Inflammatory macrophage (primary cell): ENCODE measurements at places on chromosomes 5 and 9.
A peak's percentile ranks its signal among the peaks of the same experiment; 100 is the strongest.

GRCh38 chr5:65268525-65268924, 213.2 kb downstream of the ADAMTS6 start:
- no peak for DNase-seq

DNA sequence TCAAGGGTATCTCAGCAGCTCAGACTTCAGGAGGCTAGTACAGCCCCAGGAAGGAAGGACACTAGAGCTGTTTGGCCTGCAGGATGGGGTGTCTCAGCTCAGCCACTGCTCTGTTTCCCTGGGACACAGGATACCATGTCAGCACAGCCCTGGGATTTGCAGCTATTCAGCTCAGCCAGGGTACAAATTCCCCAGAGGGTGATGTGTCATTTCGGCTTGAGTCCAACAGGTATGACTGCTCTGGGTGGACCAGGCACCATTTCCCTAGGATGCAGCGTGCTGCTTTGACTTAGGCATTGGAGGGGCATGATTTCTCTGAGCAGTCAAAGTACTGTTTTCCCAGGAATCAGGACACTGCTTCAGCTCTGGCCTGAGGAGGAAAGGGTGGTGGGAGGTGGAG, 130.1 kb downstream of the ARSB start:
- no peak for DNase-seq

DNA sequence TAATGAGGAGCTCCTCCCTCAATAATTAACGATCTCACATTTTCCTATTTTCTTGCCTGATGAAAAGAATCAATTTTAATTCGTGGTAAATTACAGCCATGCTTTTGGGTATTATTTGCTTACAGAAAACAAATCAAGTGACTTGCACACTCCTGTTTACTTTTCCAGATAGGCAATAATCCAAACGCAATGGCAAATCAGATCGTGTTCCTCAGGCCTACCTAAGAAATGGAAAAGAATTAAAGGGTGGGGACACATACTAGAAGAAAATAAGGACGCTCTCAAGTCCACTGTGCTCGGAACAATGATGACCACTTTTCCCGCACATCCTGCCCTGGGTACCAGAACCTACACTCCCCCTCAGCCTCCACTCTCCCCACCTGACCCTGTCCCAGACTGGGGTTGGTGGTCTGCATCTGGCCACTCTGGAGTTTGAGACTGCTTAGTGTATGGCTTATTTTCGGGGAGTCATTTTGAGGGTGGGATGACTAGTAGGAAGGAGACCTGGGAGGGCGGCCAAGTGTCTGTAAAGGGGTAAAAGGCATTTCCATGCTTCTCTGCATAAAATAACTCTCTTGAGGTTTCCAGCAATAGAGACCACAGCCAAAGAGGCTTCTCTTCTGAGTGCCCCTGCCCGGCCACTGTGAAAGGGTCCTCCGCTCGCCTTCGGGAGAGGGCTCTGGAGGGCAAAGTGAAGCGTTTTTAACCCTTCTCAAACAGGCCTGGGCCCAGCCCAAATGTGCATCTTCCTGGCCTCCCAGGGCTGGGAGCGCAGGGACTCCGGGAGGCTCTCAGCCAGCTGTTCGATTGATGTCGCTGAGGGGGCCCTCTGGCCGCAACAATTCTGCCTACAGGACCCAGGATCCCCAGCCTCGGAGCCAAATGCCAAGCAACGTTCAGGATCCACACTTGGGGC, 4.5 kb upstream of the OTP start:
- DNase-seq, result no peak

DNA sequence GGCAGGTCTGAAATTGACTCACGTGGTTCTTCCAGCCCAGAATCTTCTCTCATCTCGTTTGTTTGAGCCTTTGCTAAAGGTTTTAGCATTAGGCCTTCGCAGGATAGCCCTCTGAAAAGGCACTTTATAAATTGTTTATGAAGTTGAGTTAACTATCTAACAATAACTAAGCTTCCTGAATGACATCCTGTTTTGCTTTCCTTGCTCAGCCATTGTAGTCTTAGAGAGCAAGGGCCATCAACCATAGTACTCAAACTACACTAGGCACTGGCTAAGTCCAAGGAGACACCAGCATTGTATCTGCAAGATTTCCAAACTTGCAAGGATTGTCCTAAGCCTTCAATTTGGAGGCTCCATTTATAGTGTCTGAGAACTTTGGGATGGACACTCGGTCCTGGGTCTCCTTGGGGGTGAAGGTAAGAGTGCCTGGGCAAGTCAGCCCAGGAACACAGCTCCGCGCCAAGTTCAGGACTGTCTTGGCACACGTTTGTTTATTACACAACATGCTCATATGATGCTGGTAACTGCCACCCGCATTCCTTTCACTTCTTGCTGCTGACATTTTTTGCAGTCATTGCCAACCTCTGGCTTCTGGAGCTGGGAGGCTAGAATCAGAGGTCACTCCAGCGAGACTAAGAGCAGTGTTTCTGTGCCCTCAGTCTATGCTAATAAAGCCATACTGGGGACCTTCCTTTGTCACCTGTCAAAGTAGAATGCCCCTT, 151.1 kb downstream of the ESM1 start:
- peak; percentile 12 for DNase-seq

DNA sequence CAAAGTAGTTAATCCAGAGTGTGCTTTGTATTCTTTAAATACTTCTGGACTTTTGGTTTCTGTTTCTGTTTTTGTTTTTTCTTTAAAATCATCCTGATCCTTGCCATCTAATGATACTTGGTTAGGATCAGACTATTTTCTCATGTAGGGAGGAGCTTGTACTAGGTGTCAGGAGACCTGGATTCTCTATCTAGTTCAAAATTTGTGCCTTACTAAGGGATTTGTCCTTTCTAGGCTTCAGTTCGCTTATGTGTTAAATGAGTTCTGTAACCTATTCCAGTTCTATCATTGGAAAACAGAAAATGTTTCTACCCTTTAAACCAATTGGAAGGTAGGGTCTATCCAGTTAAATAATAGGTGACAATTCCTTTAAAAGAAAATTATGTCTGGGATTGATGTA, 3.3 kb upstream of the MEF2C start:
- no peak for DNase-seq

DNA sequence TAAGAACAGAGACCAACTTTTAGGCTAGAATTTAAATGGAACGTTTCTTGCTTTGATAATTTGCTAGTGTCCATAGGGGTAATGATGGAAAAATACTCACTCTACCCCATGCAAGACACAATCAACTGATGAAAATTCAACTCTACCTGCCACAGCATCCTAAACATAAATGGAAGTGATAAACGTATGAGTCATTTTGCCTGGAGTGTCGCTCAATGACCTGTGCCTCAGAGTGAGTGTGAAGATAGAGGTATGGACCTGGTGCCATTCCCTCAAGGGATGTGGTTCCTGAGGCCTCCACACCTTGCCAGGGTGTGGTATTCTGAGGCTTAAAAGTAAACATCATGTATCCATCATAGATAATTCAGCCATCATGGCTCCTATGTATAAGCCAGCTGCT, 14.0 kb downstream of the ARL14EPL start:
- DNase-seq, result no peak

DNA sequence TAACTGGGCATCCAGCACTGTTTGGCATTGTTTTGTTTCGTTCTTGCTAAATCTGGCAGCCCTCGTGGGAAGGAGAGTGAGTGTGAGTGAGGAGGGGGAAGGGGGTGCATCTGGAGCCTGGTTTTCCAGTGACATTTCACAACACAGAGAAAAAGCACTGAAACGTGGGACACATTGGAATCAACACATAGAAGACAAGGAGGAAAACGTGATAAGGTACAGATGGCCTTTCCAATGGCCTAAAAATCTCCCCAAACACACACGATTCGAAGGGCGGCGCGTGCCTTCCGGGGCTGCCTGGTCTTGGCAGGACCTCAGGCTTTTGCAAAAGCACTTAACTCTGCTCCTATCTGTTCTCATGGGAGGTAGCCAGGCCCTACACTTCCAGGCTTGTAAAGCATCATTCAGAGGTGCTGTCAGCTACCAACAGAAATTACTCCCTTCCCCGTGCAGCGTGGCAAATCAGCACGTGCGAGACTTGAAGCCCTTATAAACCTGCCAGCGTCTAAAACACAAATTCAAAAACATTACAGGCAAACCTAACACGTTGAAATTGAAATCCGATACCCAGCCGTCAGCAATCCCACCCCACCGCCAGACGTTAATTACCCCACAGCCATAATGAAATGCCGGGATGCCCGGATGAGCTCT, 129.4 kb downstream of the OLFM1 start:
- DNase-seq, result no peak

DNA sequence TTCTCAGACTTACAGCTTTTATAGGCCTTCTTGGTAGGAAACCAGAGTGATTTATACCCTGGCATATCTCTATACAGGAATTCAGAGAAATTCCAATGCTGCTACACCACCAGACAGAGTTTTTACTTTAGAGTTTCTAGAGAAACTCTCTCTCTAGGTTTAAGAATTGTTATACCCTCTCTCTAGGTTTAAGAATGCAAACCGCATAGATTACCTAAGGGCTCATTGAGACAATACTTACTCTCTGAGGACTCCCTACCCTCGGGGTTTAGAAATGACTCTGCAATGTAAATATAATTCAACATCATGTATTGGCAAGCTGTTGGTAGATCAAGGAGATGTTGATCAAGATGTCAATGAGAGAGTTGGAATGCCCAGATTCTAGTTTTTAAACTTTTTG, 15.3 kb upstream of the ELAVL2 start:
- no peak for DNase-seq

DNA sequence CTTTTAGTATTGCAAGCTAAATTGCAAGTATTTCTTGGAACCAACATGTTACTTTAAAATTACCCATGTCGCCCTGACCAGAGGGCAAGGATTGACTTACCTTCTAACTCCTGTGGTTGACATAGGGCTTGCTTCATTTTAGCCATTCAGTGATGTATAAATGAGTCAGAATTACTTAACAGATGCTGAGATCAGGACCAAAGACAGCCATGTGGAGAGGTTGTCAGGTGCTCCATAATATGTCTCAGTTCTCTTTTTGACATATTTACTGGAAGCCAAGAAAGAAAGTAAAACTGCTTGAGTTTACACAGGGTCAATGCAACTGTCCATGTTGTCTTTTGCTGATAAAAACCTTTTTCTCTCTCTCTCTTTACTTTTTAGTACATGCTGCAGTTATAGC, 33.2 kb downstream of the F2RL2 start:
- peak; percentile 34 for DNase-seq

DNA sequence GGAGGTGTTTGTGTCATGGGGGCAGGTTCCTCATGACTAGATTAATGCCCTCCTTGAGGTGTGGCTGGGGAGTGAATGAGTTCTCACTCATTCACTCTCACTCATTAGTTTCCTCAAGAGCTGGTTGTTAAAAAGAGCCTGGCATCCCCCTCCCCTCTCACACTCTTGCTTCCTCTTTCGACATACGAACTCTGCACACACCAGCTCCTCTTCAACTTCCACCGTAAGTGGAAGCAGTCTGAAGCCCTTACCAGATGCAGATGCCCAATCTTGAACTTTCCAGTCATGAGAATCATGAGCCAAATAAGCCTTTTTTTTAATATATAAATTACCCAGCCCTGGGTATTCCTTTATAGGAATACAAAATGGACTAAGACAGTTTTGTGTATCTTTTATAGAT, 82.5 kb downstream of the SPRY4 start:
- DNase-seq, result no peak

DNA sequence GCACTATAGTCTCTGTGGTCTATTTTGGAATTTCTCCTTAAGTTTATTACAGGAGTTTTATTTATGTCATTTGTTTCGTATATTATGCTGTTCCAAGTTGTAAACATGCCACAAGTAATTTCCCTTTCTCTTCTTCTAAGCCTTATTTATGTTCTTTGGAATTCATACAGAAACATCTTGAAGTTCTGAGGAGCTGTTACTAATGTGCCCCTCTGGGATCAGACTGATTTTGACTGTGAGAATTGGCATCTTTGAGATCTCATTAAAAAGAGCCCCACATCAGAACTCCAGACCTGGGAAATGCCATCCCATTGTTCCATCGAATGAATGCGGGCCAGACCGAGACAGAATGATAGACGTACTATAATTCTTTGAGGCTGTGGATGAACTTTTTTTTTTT, 138.8 kb upstream of the CD180 start:
- DNase-seq, result no peak

GRCh38 chr5:168317521-168318147, 26.2 kb downstream of the WWC1 start:
- DNase-seq, result no peak

DNA sequence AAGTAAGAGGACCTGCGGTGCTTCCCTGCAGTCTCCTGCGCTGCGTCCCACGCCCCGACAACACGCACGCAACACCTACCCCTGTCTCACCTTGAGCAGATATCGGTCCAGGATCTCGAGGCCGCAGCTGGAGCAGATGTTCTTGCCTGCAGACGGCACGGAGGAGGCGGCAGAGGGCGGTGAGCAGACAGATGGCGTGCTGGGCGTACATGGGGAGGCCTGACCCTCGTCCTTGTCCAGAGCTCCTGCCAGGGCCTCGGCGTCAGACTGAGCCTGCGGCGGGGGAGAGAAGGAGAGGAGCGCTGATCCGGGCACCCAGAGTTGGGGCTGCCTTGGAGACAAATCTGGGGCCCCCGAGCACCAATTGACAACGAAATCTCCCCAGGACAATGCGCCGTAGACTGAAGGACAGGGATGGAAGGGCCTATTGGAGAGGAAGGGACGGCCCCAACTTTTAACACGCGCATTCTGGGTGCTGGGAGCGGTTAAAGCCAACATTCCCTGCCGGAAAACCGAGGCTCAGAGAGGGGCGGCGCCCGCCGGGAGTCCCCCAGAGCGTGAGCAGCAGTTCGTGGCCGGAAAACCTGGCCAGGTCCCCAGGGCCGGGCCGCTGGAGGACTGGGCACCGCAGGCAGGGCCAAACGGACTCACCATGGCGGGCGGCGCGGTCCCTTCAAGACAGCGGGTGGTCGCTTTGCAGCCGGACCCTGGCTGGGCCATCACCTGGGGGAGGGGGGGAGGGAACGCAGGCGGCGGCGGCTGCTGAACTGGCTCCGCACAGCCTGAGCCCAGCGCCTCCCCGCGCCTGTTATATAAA, 1.8 kb downstream of the LHX6 start:
- DNase-seq, result no peak

DNA sequence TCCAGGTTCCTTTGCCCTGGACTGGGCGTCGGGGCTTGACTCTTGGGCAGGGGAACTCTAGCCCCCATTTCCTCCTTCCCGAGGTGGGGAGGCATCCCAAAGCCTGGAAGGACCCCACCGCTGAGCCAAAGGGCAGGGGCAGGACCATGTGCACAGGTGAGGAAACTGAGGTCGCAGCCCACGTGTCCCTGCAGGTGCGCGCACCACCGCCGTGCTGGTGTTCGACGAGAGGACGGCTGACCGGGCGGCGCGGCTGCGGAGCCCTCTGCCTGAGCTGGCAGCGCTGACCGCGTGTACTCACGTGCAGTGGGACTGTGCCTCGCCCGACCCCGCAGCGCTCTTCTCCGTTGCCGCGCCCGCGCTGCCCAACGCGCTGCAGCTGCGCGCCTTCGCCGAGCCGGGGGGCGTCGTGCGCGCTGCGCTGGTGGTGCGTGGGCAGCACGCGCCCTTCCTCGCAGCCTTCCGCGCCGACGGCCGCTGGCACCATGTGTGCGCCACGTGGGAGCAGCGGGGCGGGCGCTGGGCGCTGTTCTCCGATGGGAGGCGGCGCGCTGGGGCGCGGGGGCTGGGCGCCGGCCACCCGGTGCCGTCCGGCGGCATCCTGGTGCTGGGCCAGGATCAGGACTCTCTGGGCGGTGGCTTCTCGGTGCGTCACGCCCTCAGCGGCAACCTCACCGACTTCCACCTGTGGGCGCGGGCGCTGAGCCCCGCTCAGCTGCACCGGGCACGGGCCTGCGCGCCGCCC, 2.8 kb downstream of the ADGRD2 start:
- no peak for DNase-seq
